ENCODE measurements at places on chromosomes 3 and 15.

- DNase-seq: no peak
Observed at GRCh38 chr3:113228498-113229286, 17.3 kb downstream of the BOC start.

GRCh38 chr3:196501316-196502044 is 2.1 kb downstream of the RNF168 start:
- DNase-seq: peak; percentile 29

GRCh38 chr3:101259485-101260341 is 60.7 kb downstream of the IMPG2 start:
- DNase-seq: no peak

- DNase-seq: no peak
Observed at GRCh38 chr3:157573281-157573680, 70.1 kb upstream of the VEPH1 start.

DNA sequence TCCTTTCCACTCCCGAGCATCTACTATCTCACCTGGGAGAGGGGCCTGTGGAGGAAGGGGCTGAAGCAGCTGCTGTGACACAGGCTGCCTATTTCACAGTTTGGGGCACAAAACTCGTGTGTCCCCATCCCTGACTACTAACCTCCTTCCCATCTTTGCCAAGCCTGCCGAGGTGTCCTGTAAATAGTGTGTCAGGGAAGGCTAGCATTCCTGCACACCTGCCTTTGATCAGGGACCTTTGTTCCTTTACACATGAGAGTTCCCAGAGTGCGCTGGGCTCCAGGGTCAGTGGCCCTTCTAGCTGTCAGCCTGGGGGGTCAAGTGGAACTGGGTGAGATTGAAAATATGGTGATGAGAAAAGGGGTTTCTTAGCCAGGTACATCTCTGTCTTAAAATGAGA is 13.0 kb upstream of the TF start:
- DNase-seq: no peak

DNA sequence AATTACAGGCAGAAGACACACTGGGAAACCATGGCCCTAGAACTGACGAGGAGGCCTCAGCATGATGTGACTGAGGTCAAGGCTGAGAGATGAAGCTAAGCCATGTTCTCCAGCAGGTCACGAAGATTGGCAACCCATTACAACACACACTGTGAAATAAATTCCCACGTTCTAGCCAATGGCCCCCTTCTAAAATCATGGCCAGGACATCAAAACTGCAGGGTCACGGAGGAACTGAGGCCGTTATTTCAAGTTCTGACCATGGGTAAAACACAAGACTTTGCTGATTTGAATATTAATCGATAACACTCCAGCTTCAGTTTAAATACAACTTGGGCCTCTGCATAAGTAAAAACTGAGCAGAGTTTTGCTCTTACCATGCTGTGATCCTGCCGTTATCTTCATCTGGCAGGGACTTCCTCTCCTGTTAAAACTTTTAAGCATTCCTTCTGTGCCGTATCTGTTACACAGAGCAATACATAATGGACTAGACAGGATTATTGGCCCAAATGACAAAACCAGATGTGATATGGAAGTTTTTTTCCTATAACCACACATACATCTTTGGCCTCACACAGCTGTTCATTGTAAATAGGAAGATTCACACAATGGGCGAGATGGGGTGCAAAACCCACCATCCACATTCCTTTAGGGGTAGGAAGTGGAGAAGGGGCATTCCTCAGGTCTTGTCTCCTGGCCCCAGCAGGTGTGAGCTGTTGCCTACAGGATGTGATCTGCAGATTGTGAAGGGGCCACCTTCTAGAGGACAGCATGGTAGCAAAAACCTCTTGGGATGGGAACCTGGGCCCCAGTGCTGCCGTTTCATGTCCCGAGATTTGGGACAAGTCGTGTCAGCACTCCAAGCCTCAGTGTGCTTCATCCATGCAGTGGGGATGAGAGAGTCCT is 207.4 kb downstream of the OPA1 start:
- DNase-seq: no peak

GRCh38 chr3:187594272-187594671 is 75.9 kb downstream of the SST start:
- DNase-seq: no peak

DNA sequence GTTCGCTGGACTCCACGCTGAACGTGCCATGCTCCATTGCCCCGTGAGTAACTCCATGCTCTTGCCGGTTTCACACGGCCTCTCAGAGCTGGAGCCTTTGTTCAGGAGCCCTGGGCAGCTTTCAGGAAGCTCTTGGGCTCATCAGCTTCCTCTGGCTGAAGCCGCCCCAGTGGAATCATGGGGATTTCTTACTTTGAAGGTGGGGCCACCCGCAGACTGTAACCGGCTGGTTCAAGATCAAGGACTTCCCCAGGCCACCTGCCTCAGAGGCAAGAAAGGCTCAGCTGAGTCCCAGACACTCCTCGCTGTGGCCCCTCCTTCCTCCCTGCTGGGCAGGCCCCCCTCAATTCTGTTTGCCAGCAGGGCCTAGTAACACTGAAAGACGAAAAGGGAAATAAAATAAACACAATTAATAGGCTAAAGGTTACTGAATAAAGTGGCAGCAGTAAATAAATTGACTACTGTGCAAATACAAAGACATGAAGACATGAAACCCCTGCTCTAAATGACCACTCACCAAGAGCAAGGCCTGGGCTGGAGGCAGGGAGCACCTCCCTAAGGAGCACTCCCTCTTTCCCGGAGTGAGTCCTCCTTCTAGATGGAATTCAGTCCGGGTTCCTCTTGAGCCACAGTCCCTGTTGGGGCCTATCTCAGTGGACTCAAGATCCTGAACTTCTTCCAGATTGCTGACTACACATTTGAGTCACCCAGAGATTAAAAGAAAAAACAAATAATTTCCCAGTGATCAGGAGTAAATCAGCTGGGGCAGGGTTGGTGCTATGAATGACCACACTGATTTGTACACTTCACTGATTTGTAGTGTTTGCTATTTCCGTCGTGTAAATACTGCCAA is 51.0 kb downstream of the ZDHHC19 start:
- DNase-seq: peak; percentile 67

- no peak for DNase-seq
Observed at GRCh38 chr15:66749841-66750575, 48.0 kb downstream of the SMAD6 start.

GRCh38 chr15:98442379-98442833 is 205.9 kb upstream of the IGF1R start:
- DNase-seq: peak; percentile 62

GRCh38 chr15:56960116-56960515 is 41.7 kb downstream of the TCF12 start:
- DNase-seq: no peak

- DNase-seq: peak; percentile 52
Observed at GRCh38 chr15:68776477-68777270, 44.0 kb downstream of the ANP32A start.

- no peak for DNase-seq
Observed at GRCh38 chr3:143831208-143831607, 17.1 kb downstream of the SLC9A9 start.

DNA sequence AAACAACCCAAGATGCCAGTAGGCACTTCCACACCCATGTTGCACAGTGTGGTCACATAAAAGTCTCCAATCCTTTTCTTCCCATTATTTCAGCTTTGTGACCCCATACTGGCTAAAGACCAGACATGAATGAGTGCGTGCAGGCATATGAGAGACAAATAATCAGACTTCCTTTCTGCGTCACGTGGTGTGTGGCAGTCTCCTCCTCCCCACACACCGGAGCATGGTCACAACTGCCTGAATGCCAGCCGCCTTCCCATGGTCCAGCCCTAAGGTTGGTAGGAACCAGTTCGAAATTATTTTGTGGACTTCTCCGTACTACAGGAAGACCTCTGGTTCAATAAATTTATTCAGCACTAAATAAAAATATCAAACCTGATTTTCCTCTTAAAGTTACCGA is 65.5 kb downstream of the VGLL4 start:
- no peak for DNase-seq

- DNase-seq: no peak
Observed at GRCh38 chr3:167228135-167228534, 152.0 kb downstream of the ZBBX start.

GRCh38 chr3:183151821-183152351 is 10.6 kb downstream of the LAMP3 start:
- no peak for DNase-seq

- DNase-seq: peak; percentile 72
Observed at GRCh38 chr15:91706322-91707032, 147.0 kb upstream of the SLCO3A1 start.

DNA sequence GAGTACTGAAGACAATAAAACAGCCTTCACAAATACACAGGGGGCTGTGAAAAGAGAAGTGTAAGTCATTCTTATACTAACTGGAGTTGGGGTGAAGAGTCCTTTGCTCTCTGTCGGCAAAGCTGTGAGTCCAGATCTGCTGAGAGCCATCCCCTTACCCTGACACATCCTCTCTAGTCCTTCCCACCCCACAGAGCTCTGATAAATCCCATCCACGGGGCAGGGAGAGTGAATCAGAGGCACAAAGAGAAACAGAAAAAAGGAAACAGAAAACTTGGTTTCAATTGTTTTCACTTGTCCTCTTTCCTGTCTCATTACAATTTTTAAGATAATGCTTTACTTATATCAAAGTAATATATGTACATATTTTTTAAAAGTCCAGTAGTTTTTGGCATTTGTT is 18.2 kb upstream of the ZNF639 start:
- no peak for DNase-seq

DNA sequence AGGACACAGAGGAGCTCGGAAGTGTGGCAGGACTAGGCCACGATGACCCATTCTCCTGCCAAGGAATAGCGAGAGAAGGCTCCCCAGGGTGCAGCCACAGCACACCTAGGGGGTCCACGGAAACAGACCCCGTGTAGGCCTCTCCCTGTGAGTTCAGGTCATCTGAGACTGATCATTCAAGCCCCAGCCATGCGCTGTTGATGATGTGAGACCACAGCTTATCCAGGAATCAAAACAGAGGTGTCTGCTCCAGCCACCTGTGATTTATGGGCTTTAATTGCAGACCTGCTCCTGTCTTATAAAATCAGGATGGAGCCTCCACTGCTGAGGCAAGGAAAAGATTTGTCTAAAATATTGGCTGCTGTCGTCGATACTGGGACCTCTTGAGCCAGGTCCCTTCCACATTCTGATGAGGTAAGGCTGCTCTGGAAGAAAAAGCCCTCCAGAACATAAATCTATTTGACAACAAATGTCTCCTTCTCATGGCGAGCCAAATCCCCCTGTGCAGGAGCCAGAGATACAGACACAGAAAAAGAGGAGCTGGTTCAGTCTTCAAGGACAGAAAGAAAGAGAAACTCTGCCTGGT is 186.7 kb downstream of the TJP1 start:
- no peak for DNase-seq

- DNase-seq: no peak
Observed at GRCh38 chr3:177481329-177481728, 284.0 kb upstream of the TBL1XR1 start.

GRCh38 chr15:74983725-74984231 is 11.6 kb upstream of the SCAMP5 start:
- no peak for DNase-seq

- no peak for DNase-seq
Observed at GRCh38 chr15:84766461-84767035, 18.2 kb downstream of the ZNF592 start.

DNA sequence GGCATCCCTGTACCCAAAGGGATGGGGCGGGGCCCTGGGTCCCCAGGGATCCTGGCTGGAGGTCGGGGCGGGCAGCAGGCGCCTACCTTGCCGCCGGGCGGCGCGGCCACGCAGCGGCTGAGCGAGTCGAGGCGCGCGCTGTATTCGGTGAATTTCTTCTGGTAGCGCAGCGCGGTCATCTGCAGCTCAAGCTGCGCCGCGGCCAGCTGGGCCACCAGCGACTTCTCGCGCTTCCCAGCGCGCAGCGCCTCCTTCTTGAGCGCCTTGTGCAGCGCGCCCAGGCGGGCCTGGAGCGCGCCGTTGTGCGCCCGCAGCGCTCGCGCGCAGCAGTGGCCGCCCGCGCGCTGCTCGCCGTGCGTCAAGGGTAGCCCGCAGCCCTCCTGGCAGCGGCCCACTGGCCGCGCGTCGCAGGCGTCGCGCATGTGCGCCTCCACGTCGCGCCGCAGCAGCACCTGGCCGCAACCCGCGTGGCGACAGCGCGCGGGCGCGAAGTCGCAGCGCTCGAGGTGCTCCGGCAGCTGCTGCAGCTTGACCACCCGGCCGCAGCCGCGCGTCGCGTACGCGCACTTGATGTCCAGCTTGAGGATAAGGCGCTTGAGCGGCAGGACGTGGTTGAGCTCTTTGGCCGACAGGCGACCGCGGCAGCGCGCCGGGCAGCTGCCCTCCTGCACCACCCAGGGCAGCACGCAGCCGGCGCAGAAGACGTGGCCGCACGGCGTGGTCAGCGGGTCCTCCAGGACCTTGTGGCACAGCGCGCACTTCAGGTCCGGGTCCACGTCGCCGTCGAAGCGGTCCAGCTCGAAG is 522 bp downstream of the PDZRN3 start:
- DNase-seq: peak; percentile 32

GRCh38 chr15:57881361-57881760 is 174.8 kb downstream of the POLR2M start:
- DNase-seq: no peak

DNA sequence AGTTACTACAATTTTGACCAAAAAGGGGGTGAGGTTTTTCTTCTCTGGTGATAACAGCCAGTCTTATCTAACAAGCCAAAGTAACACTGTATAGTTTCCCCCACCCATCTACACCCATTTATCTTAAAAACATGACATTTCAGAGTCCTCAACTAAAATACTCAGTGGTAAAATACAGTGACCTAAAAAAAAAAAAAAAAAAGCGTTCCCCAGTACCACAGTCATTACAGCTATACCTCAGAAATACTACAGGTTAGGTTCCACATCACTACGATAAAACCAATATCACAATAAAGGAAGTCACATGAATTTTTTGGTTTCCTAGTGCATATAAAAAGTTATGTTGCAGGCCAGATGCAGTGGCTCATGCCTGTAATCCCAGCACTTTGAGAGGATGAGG is 13.8 kb downstream of the DENND4A start:
- no peak for DNase-seq

DNA sequence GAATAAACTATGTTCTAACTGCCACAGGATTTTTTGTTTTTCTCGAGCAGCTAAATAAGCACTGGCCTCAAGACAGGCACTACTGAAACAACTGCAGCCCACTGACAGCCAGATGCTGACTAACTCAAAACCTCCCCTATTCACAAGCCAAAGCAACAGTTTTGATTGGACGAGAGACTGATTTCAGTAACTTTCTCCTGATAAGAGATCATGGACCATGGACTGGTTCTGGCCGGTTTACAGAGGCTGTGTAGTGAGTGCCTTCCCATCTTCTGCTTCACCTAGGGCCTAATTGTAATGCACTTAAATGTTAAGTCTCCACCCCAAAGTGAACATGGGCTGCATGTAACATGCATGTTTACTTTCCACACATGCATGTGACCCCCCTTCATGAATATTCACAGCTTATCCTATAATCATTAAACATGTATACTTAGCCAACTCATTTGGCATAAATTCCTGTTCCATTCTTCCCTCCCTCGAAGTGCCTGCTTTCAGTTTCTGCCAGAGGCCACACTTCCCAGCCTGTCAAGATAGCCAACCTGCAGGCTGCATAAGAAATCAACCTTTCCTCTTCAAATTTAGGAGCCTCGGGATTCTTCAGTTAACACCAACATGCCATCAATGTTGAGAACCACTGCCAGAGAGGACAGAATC is 108.2 kb downstream of the ULK4 start:
- DNase-seq: no peak

- no peak for DNase-seq
Observed at GRCh38 chr3:64316971-64317370, 91.7 kb upstream of the PRICKLE2 start.

Data from NCI-H524 (cell line).